ENCODE measurements at places on chromosomes 2 and 18.
A peak's percentile ranks its signal among the peaks of the same experiment; 100 is the strongest.

DNA sequence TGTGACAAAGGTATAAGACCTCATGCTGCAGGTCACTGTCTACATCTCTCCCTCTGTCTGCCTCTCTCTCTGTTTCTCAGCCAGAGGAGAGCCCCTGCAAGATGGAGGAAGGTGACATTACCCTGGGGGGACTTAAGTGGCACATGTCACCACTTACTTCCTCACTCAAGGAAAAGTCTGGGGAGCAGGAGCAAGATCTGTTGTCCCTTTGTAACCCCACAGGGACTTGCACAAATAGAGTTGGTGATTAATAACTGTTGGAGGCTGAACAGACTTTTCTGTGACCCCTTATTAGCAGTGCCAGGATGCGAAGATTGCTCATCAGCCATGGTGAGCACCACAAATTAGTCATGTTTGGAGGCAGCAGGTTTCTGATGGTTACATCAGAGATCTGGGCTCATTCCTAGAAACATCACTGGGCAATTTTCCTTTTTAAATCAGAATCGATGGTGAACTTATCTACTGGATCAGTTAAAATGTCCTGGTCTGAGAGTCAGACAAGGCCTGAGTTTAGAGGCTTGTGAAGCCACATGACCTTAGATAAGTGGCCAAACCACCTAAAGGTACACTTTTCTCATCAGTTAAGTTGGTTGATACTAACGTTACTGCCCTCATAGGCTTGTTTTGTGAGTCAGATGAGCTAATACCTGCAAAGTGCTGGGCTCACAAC lies 81.2 kb upstream of the LTBP1 start:
- DNase-seq, result peak; percentile 76

- DNase-seq, result peak; percentile 31
Measured at GRCh38 chr2:148459377-148459778, 185.2 kb upstream of the EPC2 start.

DNA sequence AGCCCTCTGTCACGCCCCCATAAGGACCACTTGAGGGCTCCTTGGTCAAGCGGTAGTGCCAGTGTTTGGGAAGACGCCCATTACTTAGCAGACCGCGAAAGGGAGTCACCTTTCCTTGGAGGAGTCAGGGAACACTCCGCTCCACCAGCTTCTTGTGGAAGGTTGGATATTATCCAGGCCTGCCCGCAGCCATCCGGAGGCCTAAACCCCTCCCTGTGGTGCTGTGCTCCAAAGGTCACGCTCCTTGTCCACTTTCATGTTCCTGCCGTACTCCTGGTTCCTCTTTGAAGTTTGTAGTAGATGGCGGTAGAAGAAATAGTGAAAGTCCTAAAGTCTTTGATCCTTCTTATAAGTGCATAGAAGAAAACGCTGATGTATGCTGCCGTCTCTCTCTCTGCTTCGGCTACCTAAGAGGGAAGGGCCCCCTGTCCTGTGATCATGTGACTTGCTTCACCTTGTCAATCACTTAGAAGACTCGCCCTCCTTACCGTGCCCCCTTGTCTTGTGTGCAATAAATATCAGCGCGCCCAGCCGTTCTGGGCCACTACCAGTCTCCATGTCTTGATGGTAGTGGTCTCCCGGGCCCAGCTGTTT lies 1.7 kb upstream of the CATIP start:
- DNase-seq, result no peak

GRCh38 chr2:54741250-54741649 lies 17.8 kb downstream of the EML6 start:
- no peak for DNase-seq

GRCh38 chr2:71930049-71930681 lies 217.5 kb downstream of the CYP26B1 start:
- no peak for DNase-seq

DNA sequence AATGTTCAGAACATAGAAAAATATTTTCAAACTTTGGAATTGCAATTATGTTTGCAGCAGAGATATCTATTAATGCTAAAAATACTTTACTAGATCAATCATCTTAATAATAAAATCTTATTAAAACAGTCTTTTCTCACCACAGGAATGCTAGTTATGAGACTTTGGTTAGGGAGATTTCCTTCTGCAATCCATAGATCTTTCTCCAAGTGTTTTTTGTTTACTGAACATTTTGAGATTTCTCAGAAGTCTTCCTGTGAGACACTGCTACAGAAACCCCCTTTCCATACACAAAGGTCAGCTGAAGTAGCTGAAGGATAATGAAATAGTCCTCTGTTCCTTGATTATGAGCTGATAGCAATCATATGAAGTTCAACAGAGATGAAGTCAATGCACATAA lies 59.4 kb upstream of the RAPH1 start:
- DNase-seq, result no peak

GRCh38 chr18:61894751-61895524 lies 2.1 kb upstream of the RNF152 start:
- no peak for DNase-seq

DNA sequence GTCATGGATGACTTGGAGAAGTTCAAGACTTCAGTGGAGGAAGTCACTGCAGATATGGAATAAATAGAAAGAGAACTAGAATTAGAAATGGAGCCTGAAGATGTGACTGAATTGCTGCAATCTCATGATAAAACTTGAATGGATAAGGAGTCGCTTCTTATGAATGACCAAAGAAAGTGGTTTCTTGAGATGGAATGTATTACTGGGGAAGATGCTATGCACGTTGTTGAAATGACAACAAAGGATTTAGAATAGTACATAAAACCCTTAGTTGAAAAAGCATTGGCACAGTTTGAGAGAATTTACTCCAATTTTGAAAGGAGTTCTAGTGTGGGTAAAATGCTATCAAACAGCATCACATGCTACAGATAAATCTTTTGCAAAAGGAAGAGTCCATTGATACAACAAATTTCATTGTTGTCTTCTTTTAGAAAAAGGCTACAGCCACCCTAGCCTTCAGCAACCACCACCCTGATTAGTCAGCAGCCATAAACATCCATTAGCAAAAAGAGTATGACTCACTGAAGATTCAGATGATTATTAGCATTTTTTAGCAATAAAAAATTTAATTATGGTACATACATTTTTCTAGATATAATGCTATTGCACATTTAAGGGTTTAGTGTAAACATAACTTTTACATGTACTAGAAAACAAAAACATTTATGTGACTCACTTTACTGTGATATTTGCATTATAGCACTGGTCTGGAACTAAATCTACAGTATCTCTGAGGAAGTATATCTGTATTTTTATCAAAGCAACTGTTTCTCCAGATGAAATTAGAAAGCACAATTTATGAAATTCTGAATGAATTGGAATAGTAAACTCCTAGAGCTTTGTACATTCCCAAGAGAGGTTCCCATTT lies 110.5 kb upstream of the TACR1 start:
- no peak for DNase-seq

GRCh38 chr2:30306522-30306921 lies 75.2 kb downstream of the LBH start:
- DNase-seq, result no peak

DNA sequence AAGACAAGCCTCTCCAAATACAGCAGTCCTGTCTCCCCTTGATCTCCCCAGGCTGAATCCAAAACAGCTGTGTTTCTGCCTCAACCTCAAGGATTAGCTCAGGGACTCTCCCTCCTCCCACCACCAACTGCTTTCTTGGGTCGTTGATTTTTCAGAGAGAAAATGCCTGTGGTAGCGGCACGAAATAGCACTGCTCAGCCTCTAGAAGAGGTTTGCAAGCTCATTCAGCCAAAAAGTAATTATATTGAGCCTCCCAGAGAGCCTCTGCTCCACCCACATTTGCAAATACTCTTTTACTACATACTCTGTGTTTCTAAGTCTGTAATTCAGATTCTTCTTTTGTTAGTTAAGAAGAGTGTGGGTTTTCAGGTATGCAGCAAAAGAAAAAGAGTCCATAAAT lies 396.4 kb upstream of the TNP1 start:
- DNase-seq, result no peak

DNA sequence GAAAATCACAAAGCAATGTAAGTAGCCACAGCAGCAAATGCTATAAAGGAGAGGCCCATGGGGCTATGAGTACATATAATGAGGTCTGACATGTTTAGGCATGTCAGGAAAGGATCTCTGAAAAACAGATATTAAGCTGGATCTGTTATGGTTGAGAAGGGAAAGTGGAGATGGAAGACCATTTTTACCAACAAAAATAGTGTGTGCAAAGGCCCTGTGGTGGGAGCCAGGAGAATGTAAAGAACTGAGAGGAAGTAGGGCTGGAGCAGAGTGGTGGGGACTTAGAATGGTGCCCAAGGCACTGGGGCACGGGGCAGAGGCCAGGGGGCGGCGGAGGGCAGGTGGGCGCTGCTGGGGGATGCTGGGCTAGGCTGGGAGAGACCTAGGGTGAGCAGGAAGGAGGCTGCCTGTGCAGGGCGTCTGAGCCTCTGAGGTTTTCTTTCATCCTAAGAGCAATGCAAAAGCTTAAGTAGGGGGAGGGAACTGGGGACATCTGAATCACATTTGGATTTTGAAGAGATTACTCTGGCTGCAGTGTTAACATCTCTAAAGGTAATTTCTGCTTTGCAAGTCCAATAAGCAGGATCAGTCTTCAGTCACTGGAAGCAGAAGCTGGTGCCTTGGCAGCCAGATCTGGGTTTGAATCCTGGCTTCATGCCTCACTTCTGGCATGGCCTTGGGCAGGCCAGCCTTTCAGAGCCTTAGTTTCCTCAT lies 4.9 kb upstream of the AGFG1 start:
- DNase-seq, result no peak

DNA sequence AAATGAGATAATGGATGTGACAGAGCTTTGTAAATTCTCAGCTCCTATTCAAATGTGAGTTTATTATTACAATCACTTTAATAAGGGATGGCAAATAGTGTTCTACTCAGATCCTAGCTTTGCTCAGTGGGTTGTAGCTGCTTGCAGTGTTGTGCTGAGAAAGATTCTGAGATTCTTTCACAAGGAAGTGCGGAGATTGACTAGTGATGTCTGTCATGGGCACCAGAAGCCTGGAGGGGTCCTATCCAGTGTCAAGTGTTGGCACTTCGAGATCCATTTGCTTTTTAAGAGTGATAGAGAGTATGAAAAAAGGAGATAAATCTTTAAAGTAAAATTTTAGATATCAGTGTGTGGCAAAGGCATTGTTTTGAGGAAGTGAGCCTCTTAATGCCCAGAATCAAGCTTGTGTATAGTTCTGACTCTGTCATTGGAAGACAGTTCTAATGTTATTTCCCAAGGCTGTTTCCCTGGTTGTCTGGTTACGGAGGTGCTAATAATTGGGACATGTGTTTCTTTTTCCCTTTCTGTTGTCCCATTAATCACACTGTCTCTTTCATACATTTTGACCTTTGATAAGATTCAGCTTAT lies 181.7 kb upstream of the SPRED2 start:
- DNase-seq, result no peak

All from activated CD4-positive, alpha-beta T cell treated with anti-CD3 and anti-CD28 coated beads, Interleukin-10, Interleukin-2, amounts not matched to agents 100 ng/mL and 50 ng/mL, durations not matched to agents 16 hours and 8 hours (primary cell).